SK-N-DZ (cell line): ENCODE measurements at places on chromosomes 2 and 18.

DNA sequence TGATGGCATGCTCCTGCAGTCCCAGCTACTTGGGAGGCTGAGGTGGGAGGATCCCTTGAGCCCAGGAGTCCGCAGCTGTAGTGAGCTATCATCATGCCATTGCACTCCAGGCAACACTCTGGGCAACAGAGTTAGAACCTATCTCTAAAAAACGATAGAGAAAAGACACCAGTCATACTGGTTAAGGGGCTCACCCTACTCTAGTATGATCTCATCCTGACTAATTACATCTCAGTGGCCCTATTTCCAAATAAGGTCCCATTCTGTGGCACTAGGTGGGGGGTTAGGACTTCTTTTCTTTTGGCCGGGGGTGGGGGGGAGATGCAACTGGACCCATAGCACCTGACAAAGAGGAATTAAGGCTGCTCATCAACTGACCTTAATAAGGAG, 163.2 kb upstream of the NCK2 start:
- DNase-seq, result no peak

DNA sequence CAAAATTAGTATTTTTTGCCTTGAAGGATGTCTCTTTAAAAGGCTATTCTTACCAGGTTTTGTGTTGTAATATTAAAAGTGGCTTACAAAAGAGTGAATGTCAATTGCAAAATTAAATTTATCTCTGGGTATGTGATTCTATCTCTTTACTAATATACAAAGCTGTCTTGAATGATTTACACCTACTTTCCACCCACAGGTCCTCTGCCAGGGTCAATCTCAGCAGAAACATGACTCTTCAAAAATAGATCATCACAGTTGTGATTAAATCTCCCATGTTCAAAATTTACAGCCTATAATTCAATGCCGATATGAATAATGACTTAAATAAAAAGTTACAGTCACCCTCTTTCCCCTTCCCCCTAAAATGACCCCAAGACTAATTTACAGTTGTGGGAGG, 78.8 kb downstream of the SLC8A1 start:
- peak; percentile 75 for DNase-seq

- DNase-seq, result no peak
Measured at GRCh38 chr2:73018188-73018825, 53.2 kb downstream of the SFXN5 start.

GRCh38 chr2:218898109-218898878, 17.6 kb downstream of the WNT10A start:
- DNase-seq, result peak; percentile 53

- no peak for DNase-seq
Measured at GRCh38 chr18:73004260-73004659, 136.5 kb upstream of the NETO1 start.

GRCh38 chr2:83565181-83565580, 893.9 kb downstream of the SUCLG1 start:
- no peak for DNase-seq

GRCh38 chr18:62814132-62814759, 98.9 kb downstream of the PHLPP1 start:
- peak; percentile 5 for DNase-seq

DNA sequence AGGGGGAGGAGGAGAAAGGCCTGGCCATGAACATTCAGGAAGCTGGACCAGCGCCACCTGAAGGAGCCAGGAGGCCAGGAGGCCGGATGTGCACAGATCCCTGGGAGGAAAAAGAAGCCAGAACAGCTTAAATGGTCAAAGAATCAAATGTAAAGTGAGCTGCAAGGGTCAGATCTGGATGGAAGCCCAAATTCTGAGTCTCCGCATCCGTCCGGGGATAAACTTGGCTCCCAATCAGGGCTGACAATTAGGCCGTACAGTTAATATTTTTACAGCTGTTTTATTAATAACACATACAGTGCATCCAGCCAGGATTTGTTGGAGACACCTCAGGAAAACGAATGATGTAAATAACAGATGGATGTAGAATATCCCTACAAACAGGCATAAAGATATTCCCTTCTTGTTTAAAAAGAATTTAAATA, 495.1 kb upstream of the TCF4 start:
- no peak for DNase-seq

GRCh38 chr18:70459731-70460130, 170.9 kb downstream of the SOCS6 start:
- no peak for DNase-seq

DNA sequence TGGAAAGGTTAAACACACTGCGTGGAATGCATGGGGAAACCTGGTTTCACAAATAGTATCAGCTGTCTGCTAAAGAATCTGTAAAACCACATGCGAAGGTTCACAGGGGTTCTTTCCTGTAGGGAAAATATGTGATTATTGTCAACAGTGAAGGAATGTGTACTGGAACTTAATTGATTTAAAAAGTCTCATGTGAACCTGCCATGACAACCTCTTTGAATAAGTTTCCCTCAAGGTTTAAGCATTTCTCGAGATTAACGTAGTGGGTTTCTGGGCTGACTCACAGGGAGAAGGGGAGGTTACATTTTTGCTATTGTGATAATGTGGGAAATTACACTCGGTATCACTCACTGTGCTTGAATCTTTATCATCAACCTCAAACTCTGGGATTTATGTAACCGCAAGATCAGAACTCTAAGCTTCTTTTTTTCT, 28.2 kb upstream of the IL1R1 start:
- no peak for DNase-seq

DNA sequence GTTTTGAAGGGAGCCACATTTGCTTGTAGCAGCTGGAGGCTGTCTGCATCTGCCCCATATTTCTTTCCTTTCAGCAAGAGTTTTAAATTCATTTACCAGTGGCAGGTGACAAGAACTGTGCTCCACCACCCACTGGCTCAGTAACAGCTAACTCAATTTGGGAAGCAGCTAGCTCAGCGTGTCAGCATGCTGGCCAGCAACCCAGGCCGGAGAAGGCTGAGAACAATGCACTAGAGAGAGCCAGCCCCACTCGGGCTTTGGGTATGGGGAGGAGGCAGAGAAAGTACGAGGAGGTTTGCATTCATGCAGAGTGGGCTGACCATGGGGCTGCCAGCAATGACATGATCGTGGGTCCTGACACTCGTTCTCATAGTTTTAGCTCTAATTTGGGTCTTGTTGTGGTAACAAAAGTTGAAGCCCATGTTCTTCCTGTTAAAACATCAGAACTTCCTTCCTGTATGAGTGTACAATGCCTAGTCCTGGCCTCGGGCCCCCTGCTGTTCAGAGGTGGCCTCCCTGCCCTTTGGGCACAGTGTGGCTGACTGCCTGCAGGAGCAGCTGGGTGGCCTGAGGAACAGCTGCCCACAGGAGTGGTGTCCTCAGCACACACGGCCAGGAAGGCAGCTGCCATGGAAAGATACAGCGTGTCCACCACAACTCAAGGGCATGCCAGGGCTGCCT, 23.0 kb downstream of the CDC42EP3 start:
- peak; percentile 96 for DNase-seq

- DNase-seq, result no peak
Measured at GRCh38 chr2:12778369-12778768, 61.6 kb downstream of the TRIB2 start.

DNA sequence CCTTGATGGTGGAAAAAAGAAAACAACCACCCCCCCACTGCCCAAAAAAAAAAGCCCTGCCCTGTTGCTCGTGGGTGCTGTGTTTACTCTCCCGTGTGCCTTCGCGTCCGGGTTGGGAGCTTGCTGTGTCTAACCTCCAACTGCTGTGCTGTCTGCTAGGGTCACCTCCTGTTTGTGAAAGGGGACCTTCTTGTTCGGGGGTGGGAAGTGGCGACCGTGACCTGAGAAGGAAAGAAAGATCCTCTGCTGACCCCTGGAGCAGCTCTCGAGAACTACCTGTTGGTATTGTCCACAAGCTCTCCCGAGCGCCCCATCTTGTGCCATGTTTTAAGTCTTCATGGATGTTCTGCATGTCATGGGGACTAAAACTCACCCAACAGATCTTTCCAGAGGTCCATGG, 28.0 kb downstream of the MAL start:
- DNase-seq, result no peak

GRCh38 chr2:61763605-61764034, 90.2 kb downstream of the FAM161A start:
- peak; percentile 79 for DNase-seq

DNA sequence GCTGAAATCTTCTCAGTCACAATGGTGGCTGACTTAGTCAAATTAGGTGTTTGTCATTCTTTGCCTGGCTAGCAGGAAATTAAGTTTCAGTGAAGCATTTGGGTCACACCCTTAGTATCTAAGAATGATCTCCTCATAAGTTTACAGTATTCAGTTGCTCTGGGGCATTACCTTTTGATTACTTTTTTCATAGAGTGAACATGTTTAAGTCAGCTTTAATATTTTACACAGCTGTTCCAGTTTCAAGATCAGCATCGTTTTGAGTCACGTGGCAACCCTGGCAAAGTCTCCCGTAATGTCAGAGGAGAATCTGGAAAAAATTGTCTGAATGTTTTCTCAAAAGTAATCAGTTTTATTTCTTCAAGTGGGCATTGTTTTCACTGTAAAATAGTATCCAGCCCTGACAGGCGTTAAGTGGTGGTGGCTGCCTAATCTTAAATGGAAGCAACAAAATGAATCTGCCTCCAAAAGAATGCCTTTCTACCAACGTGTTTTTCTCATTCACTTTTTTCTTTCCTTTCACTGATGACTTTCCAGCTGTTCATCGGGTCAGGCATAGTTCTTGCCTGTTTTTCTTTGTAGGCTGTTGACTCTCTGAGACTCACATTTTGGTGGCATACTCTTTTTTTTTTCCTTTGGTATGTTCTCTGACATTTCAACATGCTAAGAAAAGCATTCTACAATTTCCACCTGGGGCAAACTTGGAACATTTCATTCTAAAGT, 319.6 kb upstream of the TCF4 start:
- DNase-seq, result no peak

- DNase-seq, result no peak
Measured at GRCh38 chr2:186129767-186130581, 356.1 kb upstream of the ZC3H15 start.

DNA sequence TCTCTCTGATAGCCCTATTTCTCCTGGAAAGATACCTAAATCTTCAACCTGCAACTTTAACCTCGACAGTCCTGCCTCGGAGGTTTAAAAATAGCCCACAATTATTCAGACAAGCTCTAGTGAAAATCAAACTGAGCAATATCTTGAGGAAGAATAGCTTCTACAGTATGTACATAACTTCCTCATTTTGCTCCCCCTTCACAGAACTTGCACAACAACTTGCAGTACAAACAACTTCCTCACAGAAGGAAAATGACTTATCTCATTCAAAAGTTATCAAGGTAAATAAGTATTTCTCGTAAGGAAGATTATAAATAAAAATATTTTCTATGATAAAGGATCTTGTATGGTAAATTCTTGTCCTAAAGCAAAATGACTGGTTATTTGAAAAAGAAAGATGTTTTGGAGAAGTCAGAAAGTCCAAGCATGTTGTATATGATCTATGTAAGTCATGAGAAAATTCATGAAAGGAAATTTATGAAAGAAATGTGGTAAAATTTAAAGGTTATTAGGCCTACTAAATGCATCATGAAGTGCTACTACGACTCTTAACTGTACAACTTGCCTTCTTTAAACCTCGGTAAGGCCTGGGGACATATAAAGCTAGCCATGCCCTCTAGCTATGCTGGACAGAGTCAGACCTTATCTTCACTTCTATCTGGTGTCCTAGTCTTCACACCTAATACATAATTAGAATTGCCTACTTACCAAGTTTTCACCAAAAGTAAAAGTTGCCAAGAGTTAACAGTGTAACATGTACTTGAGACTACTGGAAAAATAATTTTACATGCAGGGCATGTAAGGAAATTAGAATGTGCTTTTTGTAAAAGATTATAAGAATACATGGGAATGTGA, 394.5 kb downstream of the DLGAP1 start:
- no peak for DNase-seq

- no peak for DNase-seq
Measured at GRCh38 chr2:169038338-169038757, 7.2 kb upstream of the ABCB11 start.

DNA sequence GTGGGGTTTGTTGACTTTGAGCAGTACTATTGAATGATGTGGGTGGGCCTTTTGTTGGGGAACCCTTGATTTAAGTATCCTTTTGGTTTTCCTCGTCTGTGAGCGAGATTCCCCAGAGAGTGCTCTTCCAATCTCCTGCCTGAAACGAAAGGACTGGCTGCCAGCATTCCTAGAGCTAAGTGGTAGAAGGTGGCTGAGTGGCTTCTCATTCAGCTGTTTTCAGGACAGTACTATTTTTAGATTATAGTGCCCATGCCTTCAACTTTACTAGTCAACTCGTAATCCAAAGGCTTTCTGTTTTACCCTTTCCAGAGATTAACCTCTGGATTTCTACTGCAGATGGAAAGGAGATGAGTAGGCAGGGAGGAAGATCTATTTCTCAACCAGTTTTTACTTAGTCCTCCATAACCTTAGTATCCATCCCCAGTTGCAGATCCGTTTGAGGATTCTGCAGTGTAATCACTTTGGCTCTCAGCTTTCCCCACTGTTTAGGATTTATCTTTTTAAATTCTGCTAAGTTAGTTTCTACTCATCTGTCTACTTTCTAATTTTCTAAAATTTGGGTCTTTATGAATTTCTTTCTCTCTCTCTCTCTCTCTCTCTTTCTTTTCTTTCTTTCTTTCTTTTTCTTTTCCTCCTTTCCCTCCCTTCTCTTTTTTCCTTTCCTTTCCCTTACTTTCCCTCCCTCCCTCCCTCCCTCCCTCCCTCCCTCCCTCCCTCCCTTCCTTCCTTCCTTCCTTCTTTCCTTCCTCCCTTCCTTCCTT, 9.2 kb downstream of the SLC4A1AP start:
- DNase-seq, result no peak

GRCh38 chr2:28427741-28428415, 35.2 kb downstream of the FOSL2 start:
- no peak for DNase-seq

DNA sequence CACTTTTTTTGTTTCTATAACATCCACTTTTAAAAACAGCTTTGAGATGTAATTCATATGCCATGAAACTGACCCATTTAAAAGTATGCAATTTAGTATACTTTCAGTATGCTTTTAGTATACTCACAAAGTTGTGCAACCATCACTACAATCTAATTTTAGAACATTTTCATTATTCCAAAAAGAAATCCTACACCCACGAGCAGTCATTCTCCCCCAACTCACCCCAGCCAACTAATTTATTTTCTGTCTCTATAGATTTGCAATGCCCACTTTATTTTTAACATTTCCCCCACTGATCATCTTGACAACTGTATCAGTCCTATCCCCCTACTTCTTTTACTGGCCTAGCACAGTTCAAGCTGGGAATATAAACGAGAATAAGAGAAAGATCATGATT, 39.1 kb downstream of the FAM98A start:
- no peak for DNase-seq
